ENCODE measurements at places on chromosomes 4 and X.

GRCh38 chrX:41671082-41671481 lies 17.7 kb upstream of the GPR34 start:
- DNase-seq: no peak
- H3K27me3 ChIP-seq: no peaks in the 10 kb centered on the region
- H3K36me3 ChIP-seq: peaks cover 15% of the 10 kb centered on the region
- H3K4me1 ChIP-seq: peaks cover 4% of the 10 kb centered on the region

- no peaks in the 10 kb centered on the region for H3K36me3 ChIP-seq
- no peaks in the 10 kb centered on the region for H3K4me1 ChIP-seq
- H3K4me3 ChIP-seq: no peak overlapping the region
- no peak overlapping the region for H3K27ac ChIP-seq
- no peaks in the 10 kb centered on the region for H3K27me3 ChIP-seq
Measured at GRCh38 chrX:38055170-38055847, 49.0 kb downstream of the SYTL5 start.

DNA sequence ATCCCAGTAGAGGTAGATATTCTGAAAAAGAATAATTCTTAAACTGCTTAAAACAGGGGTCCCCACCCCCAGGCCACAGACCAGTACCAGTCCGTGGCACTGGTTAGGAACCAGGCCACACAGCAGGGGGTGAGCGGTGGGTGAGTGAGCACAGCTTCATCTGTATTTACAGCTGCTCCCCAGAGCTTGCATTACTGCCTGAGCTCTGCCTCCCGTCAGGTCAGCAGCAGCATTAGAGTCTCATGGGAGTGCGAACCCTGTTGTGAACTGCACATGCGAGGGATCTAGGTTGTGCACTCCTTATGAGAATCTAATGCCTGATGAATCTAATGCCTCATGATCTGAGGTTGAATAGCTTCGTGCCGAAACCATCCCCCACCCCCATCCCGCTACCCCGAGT lies 76.8 kb downstream of the FAM114A1 start:
- peaks cover 8% of the 10 kb centered on the region for H3K4me1 ChIP-seq
- no peaks in the 10 kb centered on the region for H3K36me3 ChIP-seq
- no peak for DNase-seq
- H3K27ac ChIP-seq: no peak overlapping the region

DNA sequence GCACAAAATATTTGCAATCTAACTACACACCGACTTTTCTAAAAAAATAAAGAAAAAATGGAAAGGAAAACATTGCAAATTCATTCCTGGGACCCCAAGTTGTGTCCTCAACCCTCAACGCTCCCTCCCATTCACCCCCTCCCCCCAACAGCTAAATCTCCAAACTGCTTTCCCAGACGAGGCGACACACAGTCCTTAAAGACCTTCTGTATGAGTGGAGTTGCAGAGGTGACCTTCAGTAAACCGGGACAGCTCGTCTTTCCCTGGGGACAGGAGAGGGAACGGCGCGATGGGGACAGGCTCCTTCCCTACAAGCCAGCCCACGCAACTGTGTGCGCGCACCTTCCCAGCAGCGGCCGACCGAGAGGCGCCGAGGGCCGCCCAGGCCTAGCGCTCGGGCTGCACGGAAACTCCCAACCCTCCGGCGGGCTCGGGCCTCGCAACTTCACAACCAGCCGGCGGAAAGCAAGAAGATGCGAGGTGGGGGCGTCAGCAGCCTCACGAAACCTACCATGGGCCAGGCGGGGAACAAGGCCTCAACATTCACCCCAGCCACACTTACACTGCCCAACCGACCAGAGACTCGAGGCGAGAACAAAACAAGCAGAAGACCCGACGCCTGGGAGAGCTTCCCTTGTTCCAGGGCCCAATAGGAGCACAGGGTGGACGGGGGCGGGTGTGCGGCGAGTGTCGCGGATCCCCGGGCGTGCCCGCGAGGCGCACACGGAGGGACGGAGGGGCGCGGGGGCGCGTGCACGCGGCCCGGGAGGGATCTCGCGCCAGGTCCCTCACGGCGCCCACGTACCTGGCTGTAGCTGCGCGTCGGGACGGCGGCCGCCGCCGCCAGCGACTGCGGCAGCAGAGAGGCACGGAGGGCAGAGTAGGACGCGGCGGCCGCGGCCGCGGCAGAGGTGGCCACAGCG lies 763 bp downstream of the GRSF1 start:
- H3K4me1 ChIP-seq: peaks cover 35% of the 10 kb centered on the region
- peak; percentile 63 for DNase-seq
- peak overlapping the region; percentile 73 for H3K4me3 ChIP-seq
- H3K36me3 ChIP-seq: peaks cover 16% of the 10 kb centered on the region
- no peaks in the 10 kb centered on the region for H3K27me3 ChIP-seq

GRCh38 chr4:182862141-182862875 lies 54.9 kb downstream of the DCTD start:
- no peaks in the 10 kb centered on the region for H3K27me3 ChIP-seq
- H3K4me1 ChIP-seq: no peaks in the 10 kb centered on the region
- DNase-seq: no peak

DNA sequence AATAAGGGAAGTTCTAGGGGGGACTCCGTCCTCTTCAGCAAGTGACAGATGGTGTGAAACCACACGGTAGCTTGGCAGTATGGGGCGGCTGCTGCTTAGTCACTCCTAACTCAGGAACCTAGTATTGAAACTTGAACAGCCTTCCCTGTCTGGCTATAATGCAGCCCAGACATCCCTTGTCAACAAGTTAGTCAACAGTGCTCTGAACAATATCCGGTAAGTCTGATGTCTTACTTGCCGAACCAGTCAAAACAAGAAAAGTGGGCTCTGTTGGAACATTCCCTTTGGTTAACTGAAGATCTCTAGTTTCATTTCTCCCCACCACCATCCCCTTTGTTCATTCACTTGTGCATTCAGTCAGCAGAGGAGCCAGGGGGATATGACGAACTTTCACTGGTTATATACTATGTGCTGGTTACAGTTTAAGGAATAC lies 18.7 kb upstream of the CXCL13 start:
- DNase-seq: peak; percentile 19
- no peak overlapping the region for H3K4me3 ChIP-seq
- no peak overlapping the region for H3K27ac ChIP-seq
- H3K27me3 ChIP-seq: no peaks in the 10 kb centered on the region
- H3K4me1 ChIP-seq: no peaks in the 10 kb centered on the region

DNA sequence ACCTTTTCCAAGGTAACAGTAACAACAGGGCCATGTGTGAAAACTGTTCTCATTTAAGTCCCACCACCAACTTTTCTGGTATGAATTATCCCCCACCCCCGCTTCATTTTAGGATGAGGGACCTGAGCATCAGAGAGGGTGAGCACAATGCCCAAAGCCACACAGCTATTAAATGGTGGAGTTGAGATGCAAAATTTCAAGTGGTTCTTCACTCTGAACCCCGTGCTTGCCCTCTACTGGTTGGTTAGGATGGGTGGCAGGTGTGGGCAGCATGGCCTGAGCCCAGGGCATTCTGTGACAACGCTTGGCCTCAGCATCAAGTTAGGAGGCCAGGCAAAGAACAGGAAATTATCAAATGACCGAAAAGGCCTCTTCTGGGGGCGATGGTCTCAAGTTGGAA lies 33.5 kb downstream of the MED28 start:
- H3K27me3 ChIP-seq: no peaks in the 10 kb centered on the region
- peaks cover 16% of the 10 kb centered on the region for H3K4me1 ChIP-seq
- no peak for DNase-seq
- H3K27ac ChIP-seq: no peak overlapping the region
- no peaks in the 10 kb centered on the region for H3K36me3 ChIP-seq

DNA sequence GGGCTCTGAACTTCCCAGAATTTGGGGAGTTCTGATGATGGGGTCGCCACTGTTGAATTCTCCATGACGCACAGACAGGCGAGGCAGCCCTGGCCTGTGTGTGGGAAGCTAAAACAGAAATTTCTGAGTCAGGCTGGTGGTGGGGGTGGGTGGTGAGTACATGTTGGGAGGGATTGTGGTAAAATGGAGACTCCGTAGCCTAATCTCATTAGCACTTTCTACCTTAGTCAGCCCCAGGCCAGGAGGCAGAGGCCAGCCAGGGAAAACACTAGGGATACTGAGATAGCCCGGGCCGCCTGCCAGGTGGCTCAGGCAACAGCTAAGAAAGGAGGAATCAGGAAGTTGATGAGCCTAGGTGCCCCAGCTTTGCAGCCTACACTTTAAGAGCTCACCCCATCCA lies 39.3 kb upstream of the NHSL2 start:
- no peak overlapping the region for H3K27ac ChIP-seq
- H3K4me1 ChIP-seq: no peaks in the 10 kb centered on the region
- H3K27me3 ChIP-seq: peaks cover 4% of the 10 kb centered on the region
- no peaks in the 10 kb centered on the region for H3K36me3 ChIP-seq

DNA sequence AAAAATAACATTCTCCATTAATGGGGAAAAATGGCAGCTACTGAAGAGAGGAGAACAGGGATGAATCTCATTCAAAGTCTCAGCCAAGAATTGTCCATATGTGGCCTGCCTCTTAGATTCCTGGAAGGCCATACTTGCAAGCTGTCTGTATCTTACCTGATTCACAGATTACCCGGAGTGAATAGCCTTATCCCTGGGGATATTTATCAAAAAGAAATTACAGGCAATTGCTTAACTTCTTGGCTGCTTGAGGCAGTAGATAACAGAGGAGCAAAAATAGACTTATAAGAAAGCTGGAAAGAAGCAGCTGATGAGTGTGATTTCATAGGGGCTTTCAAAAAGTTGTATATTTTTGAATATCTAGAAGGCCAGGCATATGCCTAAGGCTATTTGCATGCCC lies 68.8 kb upstream of the PPP1R2C start:
- H3K36me3 ChIP-seq: no peaks in the 10 kb centered on the region
- no peak overlapping the region for H3K4me3 ChIP-seq
- H3K4me1 ChIP-seq: no peaks in the 10 kb centered on the region
- no peak overlapping the region for H3K27ac ChIP-seq

- H3K4me1 ChIP-seq: no peaks in the 10 kb centered on the region
- no peak for DNase-seq
- H3K27ac ChIP-seq: no peak overlapping the region
- no peaks in the 10 kb centered on the region for H3K27me3 ChIP-seq
- H3K4me3 ChIP-seq: no peak overlapping the region
Measured at GRCh38 chr4:177483271-177483670, 41.0 kb upstream of the AGA start.

GRCh38 chr4:78459327-78459726 lies 92.2 kb upstream of the ANXA3 start:
- H3K4me1 ChIP-seq: no peaks in the 10 kb centered on the region
- H3K36me3 ChIP-seq: no peaks in the 10 kb centered on the region
- H3K4me3 ChIP-seq: no peak overlapping the region
- DNase-seq: no peak
- no peak overlapping the region for H3K27ac ChIP-seq
- H3K27me3 ChIP-seq: peaks cover 10% of the 10 kb centered on the region

DNA sequence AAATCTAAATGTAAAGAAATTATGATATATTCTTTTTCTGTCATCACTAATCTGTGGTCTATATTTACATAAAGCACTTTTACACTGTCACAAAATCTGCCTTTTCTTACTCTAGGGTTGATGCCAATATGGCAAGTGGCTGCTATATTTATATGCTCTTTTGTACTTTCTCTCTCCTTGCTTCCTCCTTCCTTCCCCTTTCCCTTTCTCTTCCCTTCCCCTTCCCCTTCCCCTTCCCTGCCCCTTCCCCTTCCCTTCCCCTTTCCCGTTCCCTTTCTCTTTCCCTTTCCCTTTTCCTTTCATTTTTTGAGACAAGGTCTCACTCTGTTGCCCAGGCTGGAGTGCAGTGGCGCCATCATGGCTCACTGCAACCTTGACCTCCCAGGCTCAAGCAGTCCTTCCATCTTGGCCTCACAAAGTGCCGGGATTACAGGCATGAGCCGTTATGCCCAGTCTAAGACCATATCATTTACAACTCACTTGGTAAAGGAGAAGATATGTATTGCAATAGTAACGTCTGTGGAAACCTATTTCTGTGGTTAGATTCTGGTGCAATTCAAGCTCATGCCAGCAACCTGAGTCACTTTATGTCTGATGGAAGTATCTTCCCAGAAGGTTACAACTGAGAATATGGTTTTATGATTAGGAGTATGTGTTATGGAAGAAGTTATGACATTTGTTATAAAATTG lies 13.9 kb upstream of the PLAC8 start:
- H3K27me3 ChIP-seq: no peaks in the 10 kb centered on the region
- no peak for DNase-seq
- no peak overlapping the region for H3K27ac ChIP-seq
- no peaks in the 10 kb centered on the region for H3K36me3 ChIP-seq

- H3K27me3 ChIP-seq: no peaks in the 10 kb centered on the region
- H3K27ac ChIP-seq: no peak overlapping the region
- no peaks in the 10 kb centered on the region for H3K4me1 ChIP-seq
- peaks cover 46% of the 10 kb centered on the region for H3K36me3 ChIP-seq
- no peak for DNase-seq
Measured at GRCh38 chr4:118738090-118738489, 52.9 kb downstream of the METTL14 start.

GRCh38 chr4:143083756-143084472 lies 100.8 kb upstream of the USP38 start:
- no peaks in the 10 kb centered on the region for H3K4me1 ChIP-seq
- H3K27me3 ChIP-seq: no peaks in the 10 kb centered on the region
- H3K4me3 ChIP-seq: no peak overlapping the region
- no peak for DNase-seq
- H3K36me3 ChIP-seq: no peaks in the 10 kb centered on the region

DNA sequence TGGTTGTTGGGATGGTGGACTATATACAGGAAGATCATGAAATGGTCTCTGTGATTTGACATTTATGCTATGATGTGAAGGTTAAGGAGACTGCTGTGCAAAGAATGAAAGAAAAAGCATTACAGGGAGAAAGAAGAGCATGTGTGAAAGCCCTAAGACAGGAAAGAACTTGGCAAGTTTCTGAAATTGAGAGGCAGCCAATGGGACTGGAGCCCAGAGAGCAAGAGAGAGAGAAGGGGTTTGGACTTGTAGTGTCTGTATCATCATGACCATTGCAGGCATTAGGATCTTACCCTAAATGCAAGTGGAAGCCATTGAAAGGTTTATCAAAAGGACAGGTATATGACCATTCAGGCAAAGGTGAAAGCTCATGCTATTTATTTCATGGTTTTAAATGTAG lies 147.1 kb downstream of the NAA11 start:
- H3K27ac ChIP-seq: no peak overlapping the region
- H3K27me3 ChIP-seq: no peaks in the 10 kb centered on the region
- no peaks in the 10 kb centered on the region for H3K36me3 ChIP-seq
- no peak overlapping the region for H3K4me3 ChIP-seq

- DNase-seq: no peak
- no peaks in the 10 kb centered on the region for H3K27me3 ChIP-seq
- H3K36me3 ChIP-seq: no peaks in the 10 kb centered on the region
- H3K4me3 ChIP-seq: no peak overlapping the region
- no peaks in the 10 kb centered on the region for H3K4me1 ChIP-seq
Measured at GRCh38 chr4:100034023-100034664, 84.1 kb upstream of the H2AZ1 start.

- no peak overlapping the region for H3K27ac ChIP-seq
- H3K36me3 ChIP-seq: no peaks in the 10 kb centered on the region
- H3K4me1 ChIP-seq: no peaks in the 10 kb centered on the region
- H3K27me3 ChIP-seq: no peaks in the 10 kb centered on the region
- H3K4me3 ChIP-seq: no peak overlapping the region
- DNase-seq: no peak
Measured at GRCh38 chr4:118989098-118990080, 100.7 kb downstream of the SYNPO2 start.

GRCh38 chrX:153972368-153973126 lies at the start of gene TMEM187:
Gene TMEM187, plus strand, starts transcription at chrX:153972754. Its CDS starts 9,309 bp downstream, at chrX:153982063.
- DNase-seq: peak; percentile 90
- H3K36me3 ChIP-seq: no peaks in the 10 kb centered on the region
- H3K27ac ChIP-seq: peak within 1 kb of the TSS; percentile 99
- H3K4me1 ChIP-seq: peaks cover 48% of the 10 kb centered on the region
- H3K27me3 ChIP-seq: no peaks in the 10 kb centered on the region

Measured in CD4-positive, alpha-beta T cell (primary cell).